Activated T-helper 17 cell treated with anti-CD3 and anti-CD28 coated beads, Interleukin-2, amount 50 U/mL, for 72 hours (primary cell): ENCODE measurements at places on chromosomes 1 and 21. TPM values are rescaled to one million over a fixed set of nuclear protein-coding genes. Genes with fewer than 3 reads are reported as not detected.

The CRNN gene
- not detected for total RNA-seq

The FCRL2 gene
- total RNA-seq = not detected

The TAL1 gene
- not detected for total RNA-seq

The SCAF4 gene
- total RNA-seq = 33.0 TPM

The DNAH14 gene
- total RNA-seq = 0.16 TPM

The TEX38 gene
- 0.26 TPM for total RNA-seq

The HSPB7 gene
- total RNA-seq = not detected

The PCSK9 gene
- not detected for total RNA-seq

The LCK gene
- 323 TPM for total RNA-seq

- no peak for ATAC-seq
Observed at GRCh38 chr1:26419494-26419893, 8.9 kb downstream of the LIN28A start.

DNA sequence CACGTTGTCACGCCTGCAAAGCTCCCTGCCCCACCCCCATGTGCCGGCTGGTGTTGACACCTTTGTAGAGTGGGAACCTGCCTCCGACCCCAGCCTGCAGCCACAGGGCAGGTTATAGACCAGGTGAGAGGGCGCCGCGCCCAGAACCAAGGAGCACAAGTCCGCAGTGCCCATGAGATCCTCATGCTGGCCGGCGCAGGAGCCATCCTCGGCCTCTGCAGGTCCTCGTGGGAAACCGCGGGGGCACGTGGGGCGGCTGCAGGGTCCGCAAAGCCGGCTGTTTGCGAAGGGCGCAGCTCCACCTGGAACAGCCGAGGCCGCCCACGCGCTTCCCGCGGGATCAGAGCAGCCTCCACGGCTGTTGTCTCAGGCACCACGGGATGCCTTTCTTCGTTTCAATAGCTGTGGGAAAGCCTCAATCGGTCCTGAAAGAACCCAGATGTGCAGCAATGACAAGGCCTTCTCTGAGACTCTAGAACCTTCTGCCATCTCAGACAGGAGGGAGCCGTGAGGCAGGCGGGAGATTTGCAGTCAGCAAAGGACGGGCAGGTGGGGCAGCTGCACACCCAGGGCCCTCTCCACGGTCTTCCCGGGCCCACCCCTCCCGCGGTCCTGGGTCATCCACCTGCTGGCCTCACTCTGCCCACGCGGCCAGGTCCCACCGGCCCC is 29.9 kb downstream of the POFUT2 start:
- no peak for ATAC-seq

GRCh38 chr1:27513528-27513927 is 23.6 kb upstream of the WASF2 start:
- no peak for ATAC-seq

- no peak for ATAC-seq
Observed at GRCh38 chr1:229578168-229579058, 19.9 kb upstream of the ABCB10 start.

- ATAC-seq = peak; percentile 21
Observed at GRCh38 chr1:151838222-151839081, 1.2 kb downstream of the C2CD4D start.

- no peak for ATAC-seq
Observed at GRCh38 chr1:58779059-58779754, 4.6 kb downstream of the JUN start.

- no peak for ATAC-seq
Observed at GRCh38 chr1:231124746-231125145, 37.1 kb upstream of the TRIM67 start.

DNA sequence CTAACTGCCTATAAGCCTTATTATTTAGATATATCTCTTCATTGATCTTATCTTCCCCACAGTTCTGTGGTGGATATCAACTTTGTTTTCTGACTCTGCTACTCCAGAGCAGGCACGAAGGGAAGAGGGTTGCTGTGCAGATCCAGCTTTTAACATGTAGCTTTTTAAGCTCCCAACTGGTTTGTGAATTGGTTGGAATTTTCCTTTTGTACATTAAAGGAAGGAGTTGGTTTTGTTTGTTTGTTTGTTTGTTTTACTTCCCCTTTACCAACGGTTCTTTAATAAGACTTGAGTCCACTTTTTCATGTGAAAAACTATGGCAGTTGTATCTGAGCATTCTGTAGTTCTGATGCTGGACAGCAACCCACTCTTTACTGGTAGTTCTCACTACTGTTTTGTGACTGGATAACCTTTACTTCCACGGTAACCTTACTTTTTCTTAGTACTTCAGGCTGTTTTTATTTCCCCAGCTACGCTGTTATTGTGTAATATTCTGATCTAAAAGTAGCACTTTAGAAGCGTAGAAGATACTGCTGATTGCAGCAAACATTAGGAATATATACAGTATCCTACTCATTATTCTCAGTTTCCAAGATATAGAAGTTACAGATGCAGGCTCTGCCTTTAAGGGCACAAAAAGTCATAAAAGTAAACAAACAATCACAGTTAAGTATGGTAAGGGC is 1.6 kb downstream of the GNPAT start:
- no peak for ATAC-seq

DNA sequence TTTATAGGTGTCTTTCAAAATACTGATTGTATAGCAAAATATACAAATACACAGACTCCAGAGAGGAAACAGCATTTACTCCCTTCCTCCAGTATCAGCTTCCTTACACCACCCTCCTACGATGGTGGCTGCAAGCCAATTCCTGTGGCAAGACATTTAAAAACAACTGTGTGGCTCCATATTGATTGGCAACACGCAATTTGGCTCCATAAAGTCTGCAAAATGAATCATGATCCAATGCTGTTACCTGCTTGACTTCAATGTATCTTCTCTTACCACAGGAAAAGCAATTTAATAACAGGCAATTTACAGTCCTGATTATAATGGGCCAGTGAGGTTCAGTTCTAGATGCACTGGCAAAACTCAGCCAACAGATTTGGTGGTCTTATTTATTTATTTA is 19.7 kb upstream of the ATP6V1G3 start:
- no peak for ATAC-seq

- no peak for ATAC-seq
Observed at GRCh38 chr1:81730881-81731280, 69.9 kb upstream of the ADGRL2 start.

DNA sequence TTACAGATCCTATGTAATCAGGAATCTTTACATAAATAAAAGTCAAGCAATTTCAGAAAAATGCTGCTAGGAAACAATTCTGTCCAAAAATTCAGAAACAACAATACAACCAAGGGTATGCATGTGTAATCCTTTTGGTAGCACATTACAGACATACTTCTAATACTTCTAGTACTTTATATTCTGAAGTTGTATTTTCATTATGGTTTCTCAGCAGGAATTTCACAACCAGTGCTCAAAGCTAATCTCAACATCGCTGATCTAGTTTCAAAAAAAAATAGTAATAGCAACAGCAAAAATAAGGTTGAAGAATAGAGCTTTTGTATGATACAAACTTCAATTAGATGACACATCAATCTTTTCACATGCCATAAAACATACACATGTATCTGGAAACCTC is 545.2 kb downstream of the LTN1 start:
- no peak for ATAC-seq

GRCh38 chr1:16014509-16015482 is 3.0 kb downstream of the HSPB7 start:
- ATAC-seq = peak; percentile 61

GRCh38 chr1:69491416-69491815 is 76.3 kb upstream of the LRRC7 start:
- no peak for ATAC-seq

DNA sequence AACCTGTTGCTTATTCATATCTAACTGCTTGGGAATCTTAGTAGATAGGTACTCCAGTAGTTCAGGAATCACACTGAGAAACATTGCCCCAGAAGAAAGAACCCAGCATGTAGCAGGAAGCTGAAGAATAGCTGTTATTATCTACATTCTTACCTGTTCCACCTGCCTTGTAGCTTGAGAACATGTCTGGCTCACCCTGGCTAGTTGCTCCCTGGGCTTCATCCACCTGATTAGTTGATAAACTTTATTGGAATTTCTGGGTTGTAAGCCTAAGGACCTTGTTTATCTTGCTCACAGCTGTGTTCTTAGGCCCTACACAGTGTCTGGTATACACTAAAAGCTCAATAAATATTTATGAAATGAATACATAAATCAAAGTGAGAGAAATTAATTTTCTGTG is 106.3 kb upstream of the DMRTA2 start:
- no peak for ATAC-seq

- ATAC-seq = no peak
Observed at GRCh38 chr21:38544661-38545060, 46.4 kb upstream of the ERG start.

DNA sequence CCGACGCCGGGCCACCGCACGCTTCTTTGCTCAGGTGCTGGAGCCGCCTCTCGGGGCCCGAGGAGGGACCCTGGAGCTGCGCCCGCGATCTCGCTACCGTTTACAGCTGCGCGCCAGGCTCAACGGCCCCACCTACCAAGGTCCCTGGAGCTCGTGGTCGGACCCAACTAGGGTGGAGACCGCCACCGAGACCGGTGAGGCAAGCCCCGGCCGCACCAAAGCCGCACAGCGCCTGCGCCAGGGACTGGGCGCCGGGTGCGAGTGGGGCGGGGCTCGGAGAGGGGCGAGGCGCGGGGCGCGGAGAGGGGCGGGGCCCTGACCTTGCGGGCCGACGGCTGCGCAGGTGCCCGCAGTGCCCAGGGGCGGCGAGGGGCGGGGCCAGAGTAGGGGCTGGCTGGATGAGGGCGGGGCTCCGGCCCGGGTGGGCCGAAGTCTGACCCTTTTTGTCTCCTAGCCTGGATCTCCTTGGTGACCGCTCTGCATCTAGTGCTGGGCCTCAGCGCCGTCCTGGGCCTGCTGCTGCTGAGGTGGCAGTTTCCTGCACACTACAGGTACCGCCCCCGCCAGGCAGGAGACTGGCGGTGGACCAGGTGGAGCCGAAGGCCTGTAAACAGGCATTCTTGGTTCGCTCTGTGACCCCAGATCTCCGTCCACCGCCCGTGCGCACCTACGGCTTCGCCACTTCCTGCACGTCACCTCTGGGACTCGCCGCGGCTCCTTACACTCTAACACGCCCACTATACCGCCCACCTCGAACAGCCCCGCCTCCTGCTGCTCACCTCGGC is 9.8 kb upstream of the CDC20 start:
- peak; percentile 89 for ATAC-seq

- no peak for ATAC-seq
Observed at GRCh38 chr1:163477276-163477830, 155.6 kb downstream of the NUF2 start.

- ATAC-seq = no peak
Observed at GRCh38 chr1:179303200-179303785, 9.7 kb downstream of the SOAT1 start.

GRCh38 chr1:12773438-12773837 is at the start of gene PRAMEF12:
Gene PRAMEF12, plus strand, starts transcription at chr1:12773738. Its CDS starts 1,130 bp downstream, at chr1:12774868.
- ATAC-seq = no peak

- no peak for ATAC-seq
Observed at GRCh38 chr1:2343023-2343935, 48.1 kb downstream of the MORN1 start.

- ATAC-seq = no peak
Observed at GRCh38 chr1:76106251-76106650, 31.7 kb downstream of the ST6GALNAC3 start.

DNA sequence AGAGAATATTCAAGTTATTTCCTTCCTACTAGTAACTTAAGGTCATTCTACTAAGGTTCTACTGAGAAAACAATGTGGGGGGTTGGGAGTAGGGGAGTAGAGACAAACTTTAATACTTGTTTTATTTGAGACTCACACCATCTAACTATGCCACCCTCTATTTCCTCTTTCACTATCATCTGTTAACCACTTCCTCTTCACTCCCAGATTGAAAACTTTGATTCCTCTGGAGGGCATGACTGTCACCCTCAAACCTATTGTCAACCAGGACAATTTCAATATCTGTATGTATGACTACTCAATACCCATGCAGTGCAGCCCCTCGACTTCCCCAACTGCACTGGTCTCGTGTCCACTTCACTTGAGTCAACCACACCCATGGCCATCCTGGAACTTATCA is 165.6 kb upstream of the POGK start:
- no peak for ATAC-seq

GRCh38 chr1:234372011-234372757 is 1.1 kb upstream of the COA6 start:
- ATAC-seq = no peak

DNA sequence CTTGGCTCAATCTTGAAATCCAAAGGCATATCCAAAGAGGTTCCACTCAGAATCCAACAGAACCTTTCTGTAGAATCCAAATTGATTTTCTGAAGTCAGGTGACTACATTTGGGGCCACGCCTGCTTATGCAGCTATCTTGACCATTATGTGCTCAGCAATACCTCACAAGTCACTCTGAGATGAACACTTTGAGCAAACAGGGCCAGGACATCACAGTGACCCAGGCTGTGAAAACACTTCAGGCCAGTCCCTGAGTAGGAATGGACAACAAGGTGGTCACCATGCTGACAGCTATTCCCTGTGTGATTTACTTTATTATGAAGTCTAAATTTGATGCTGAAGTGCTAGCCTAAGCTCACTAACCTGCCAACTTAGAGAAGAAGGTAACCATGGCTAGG is at the start of gene AKNAD1:
AKNAD1 (minus strand) TSS at position 101 of the 400 bp plus-strand sequence. CDS start 4,430 bp downstream, outside the sequence.
- ATAC-seq = no peak

DNA sequence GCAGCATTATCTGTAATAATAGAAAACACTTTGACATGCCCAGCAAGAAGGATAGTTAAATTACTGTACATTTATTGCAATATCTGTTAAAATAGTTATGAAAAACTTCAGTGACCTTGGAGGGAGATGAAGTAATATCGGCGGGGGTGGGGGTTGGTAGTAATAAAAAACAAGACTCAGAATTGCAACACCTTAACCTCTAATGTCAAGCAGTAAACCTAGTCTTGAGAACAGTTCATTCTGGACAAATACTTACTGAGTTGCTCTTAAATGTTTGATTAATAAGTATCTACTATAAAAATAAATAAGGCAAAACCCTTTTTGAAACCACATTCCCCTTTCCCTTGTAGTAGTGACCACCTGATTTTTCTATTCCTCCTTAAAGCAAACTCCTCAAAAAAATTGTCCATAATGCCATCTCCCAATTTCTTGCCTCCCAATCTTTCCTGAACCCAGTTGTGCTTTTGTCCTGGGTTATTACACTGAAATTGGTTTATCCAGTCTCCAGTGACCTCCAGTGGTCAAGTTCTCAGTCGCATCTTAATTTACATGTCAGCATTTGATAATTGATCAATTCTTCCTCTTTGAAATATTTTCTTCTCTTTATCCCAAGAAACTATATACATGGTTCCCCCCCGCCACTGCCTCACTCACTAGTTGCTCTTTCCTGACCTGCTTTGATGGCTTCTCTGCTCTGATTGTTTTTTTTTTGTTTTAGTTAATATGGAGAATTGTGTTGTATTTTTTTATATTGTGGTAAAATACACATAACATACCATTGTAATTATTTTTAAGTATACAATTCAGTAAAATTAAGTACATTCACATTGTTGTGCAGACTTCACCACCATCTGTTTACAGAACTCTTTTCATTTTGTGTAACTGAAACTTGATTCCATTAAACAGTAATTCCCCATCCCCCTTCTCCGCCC is 36.8 kb downstream of the RAP1A start:
- ATAC-seq = no peak
